ENCODE measurements at places on chromosomes 1 and 21. TPM values are rescaled to one million over a fixed set of nuclear protein-coding genes. Genes with fewer than 3 reads are reported as not detected.

TRMT13 gene
- total RNA-seq, result 11.7 TPM

WNT4 gene
- 0.43 TPM for total RNA-seq

PRAMEF10 gene
- total RNA-seq, result not detected

- no peak for DNase-seq
These were observed 367.5 kb downstream of the TGFB2 start for GRCh38 chr1:218712677-218713076.

GRCh38 chr1:22529901-22530621, 33.2 kb upstream of the EPHA8 start:
- no peak for DNase-seq

GRCh38 chr1:166977951-166978350, 2.6 kb upstream of the ILDR2 start:
- DNase-seq, result no peak

- DNase-seq, result peak; percentile 4
These were observed 34.6 kb upstream of the SLC45A1 start for GRCh38 chr1:8283058-8283884.

DNA sequence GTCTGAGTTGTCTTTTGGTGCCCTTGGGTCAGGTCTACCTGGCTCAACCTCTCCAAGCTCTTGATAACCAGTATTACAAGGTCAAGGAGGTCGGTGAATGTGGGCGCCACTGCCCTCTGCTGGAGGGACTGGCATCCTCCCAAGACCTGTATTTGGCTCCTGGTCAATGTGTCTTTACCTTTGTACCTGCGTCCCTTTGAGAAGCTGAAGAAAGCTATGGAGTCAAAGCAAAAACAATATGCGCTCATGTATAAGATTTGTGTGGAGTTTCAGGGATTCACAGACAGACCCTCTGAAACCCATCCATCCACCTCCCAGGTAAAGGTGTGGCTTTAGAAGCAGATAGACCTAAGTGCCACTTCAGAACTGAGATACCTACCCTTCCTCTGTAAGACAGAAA, 61.8 kb upstream of the NBL1 start:
- no peak for DNase-seq

- DNase-seq, result no peak
These were observed 197.7 kb downstream of the CTH start for GRCh38 chr1:70608815-70609214.

- DNase-seq, result no peak
These were observed 26.6 kb downstream of the SLC22A15 start for GRCh38 chr1:116002781-116003420.

All from fibroblast of villous mesenchyme (primary cell).